Psoas muscle (tissue), 8 donors: ENCODE measurements at places on chromosomes 1 and 21. TPM values are rescaled to one million over a fixed set of nuclear protein-coding genes. Genes with fewer than 3 reads are reported as not detected.

DNA sequence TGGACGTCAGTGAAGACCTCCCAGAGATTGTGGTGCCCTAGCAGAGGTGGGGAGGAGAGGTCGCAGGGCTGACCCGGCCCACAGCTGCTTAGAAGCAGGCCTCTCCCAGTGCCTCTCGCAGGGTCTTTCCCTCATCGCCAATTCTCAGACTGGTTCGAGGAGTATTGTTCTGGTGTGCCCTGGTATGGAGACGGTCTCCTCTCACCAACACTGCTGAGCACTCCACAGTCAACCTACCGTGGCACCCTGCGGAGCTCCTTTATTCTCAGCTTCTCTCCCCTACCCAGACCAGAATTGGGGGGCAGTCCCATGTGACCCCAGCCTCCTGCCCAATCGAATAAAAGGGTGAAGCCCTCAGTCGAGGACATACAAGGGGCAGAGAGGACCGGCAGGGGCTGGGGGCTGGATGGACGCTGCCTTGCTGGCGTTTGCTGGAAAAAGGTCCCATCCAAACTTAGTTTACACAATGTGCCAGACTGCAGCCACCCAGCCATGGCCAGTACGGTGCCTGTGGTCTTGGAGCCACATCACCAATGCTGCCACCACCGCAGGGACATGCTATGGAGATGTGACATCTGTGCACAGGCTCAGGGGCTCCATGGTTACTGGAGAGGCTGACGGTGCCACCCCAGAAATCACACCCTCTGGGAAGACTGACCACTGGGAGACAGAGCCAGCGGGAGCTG, 80.8 kb downstream of the STUM start:
- no peak for DNase-seq

- DNase-seq, result no peak
Observed at GRCh38 chr1:243902100-243902499, 52.1 kb upstream of the AKT3 start.

GRCh38 chr1:9823943-9824701, at the start of gene CLSTN1:
CLSTN1 (minus strand) TSS chr1:9823965; CDS start chr1:9823733, 232 bp downstream.
- peak; percentile 95 for DNase-seq

DNA sequence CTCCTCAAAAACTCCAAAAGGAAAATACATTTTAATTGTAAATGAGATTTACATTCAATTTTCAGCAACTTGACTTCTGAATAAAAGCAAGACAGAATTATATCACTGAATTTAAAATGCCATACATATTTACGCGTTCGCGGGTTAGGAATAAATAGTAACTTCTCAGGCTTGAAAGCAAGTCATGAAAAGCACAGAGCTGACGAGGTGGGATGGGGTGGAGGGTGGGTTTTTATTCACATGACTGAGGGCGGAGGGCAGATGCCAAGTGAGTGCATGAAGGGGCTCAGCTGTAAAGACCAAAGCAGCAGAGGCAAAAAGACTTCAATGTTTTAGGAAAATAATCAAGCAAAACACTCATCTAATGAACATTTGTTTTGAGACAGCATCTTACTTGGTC, 5.7 kb downstream of the CEP104 start:
- DNase-seq, result no peak

GRCh38 chr1:3417934-3418333, 36.5 kb upstream of the ARHGEF16 start:
- no peak for DNase-seq

DNA sequence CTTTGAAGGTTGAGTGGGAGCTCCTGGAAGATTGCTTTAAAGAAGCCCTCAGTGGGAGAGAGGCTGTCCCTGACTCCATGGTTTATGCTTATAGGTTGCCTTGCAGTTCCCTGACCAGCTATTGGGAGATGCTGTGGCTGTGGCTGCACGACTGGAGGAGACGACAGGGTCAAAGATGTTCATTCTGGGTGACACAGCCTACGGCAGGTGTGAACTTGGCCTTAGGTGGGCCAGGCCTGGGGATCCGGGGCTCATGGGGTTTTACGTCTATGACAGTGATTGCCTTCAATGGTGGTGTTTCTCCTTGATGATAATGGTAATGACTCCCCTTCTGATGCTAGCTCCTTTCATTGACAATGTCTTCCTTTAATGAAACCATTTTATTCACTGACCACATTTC, 692 bp downstream of the DPH2 start:
- DNase-seq, result no peak

DNA sequence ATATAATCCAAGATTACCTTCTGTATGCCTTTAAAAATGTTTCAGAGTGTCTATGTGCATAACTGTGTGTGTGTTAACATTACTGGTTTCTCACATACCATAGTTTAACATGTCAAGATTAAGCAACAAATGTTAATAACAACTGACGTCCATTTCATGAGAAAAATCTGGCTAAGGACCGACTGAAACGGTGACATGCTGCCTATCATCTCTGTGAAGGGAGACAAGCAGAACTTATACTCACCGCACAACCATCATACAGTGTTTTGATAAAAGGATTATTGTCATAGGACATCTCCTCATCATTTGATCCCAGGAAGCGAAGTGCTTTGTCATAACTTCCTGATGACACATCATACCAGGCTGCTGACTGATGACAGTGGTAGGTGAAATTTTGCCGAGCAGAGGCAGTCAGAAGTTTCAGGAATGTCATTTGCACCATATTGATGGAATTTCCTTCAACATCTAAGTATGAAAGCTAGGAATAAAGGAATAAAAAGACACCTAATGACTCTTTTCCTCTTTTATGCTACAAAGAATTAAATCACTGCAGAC, 228.8 kb downstream of the COL11A1 start:
- DNase-seq, result no peak

DNA sequence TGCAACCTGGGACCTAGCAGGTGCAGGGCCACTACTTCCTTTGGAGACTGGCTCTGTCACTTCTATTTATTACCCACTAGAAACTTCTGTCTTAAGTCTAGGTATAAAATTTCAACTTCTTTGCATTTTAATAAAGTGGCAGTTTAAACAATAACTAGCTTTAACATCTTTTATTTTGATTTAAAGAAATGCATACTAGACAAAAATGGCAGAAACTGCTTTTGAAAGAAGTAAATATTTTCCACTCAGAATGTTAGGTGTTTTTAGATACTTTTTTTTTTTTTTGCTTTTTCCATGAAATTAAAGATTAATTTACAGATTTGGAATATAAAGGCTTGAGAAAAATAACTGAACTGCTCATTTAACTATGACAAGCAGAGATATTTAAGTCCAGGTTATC, 1477.6 kb downstream of the KCNT2 start:
- no peak for DNase-seq

The PIGR gene
- total RNA-seq, result 0.48 TPM

The CD1D gene
- 0.89 TPM for total RNA-seq

The RGS16 gene
- total RNA-seq, result 17.5 TPM

The PRKAA2 gene
- total RNA-seq, result 51.1 TPM

The TRNP1 gene
- 1.6 TPM for total RNA-seq
